Smooth muscle cell of bladder (primary cell): ENCODE measurements at places on chromosomes 6 and 20. TPM values are rescaled to one million over a fixed set of nuclear protein-coding genes. Genes with fewer than 3 reads are reported as not detected.

RAD21L1 gene
- total RNA-seq = 0.14 and 0.18 TPM in 2 replicates

RAMACL gene
- 1.3 and 4.1 TPM in 2 replicates for total RNA-seq

GABRR2 gene
- 0.09 and 0.14 TPM in 2 replicates for total RNA-seq

HCRTR2 gene
- not detected in 2 replicates for total RNA-seq

ILRUN gene
- 28.9 and 37.9 TPM in 2 replicates for total RNA-seq

FBXO30 gene
- total RNA-seq = 17.5 and 20.8 TPM in 2 replicates

ASIP gene
- total RNA-seq = not detected in 2 replicates
